Kidney (tissue), 22 donors: ENCODE measurements at places on chromosomes 2 and 18. TPM values are rescaled to one million over a fixed set of nuclear protein-coding genes. Genes with fewer than 3 reads are reported as not detected.

Gene GAL3ST2
- 0.39 TPM for polyA plus RNA-seq

Gene LGALSL
- polyA plus RNA-seq = 16.2 TPM

Gene BIN1
- polyA plus RNA-seq = 167 TPM

Gene ARMC9
- 7.3 TPM for polyA plus RNA-seq
